ENCODE measurements at places on chromosomes 16 and 17.

DNA sequence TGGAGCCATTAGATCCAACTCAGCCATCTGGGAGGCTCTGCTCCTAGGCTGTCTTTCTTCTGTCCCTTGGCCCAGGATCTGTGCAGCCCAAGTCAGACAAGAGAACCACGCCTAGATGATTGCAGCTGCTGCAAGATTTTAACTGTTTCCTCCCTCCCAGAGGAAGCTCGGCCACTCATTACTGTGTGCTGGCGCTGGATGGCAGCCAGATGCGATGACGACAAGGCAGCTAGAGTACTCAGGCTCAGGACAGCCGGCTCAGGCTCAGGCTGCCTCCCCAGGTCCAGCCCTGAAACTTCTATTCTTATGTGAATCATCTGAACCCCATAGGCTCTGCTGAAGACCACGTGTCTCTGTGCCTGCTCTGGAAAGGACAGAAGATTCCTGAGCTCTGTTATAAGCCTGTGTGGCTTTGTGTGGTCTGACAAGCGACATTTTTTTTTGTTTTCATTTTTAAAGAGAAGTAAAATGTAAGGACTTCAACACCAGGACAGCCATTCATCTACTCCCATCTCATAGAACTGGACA is 32.1 kb upstream of the FBXW10B start:
- no peak for DNase-seq

DNA sequence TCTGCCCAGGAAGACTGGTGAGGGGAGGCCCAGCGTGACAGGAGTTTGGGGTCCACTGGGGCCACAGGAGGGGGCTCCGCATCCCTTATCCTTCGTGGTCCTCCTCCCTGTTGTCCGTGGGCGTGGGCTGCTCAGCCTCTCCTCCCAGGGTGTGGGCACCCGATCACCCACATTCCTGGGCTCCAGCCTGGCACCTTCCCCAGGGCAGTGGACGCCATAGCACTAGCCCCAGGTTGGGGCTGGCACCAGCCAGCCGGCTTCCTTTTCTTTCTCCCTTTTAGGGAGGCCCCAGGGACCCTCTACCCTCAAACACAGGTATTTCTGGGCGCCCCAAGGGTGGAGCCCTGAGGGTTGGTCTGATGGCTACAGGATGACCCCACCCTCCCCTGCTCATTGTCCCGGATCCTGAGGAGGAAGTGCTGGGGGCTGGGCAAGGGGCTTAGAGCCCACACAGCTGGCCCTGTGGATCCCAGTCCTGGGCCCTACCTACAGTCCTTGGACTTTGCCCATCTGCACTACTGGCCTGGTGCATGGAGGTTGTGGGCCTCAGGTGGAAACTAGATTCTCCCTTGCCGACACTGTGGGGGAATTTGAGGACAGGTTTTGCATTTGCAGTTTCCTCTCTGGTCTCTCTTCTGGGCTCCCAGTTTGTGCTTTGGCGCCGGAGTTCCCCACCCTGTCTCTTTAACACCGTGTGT is 1.1 kb downstream of the KIF1C start:
- DNase-seq, result no peak

- no peak for DNase-seq
These were observed 11.0 kb upstream of the HAS3 start for GRCh38 chr16:69094501-69094900.

GRCh38 chr17:47821424-47822391 is at the start of gene OSBPL7:
Gene OSBPL7 (minus strand): TSS chr17:47821794. CDS start chr17:47820278, 1,516 bp downstream.
- DNase-seq, result peak; percentile 61

- DNase-seq, result no peak
These were observed 6.1 kb downstream of the CAMKK1 start for GRCh38 chr17:3886776-3887175.

DNA sequence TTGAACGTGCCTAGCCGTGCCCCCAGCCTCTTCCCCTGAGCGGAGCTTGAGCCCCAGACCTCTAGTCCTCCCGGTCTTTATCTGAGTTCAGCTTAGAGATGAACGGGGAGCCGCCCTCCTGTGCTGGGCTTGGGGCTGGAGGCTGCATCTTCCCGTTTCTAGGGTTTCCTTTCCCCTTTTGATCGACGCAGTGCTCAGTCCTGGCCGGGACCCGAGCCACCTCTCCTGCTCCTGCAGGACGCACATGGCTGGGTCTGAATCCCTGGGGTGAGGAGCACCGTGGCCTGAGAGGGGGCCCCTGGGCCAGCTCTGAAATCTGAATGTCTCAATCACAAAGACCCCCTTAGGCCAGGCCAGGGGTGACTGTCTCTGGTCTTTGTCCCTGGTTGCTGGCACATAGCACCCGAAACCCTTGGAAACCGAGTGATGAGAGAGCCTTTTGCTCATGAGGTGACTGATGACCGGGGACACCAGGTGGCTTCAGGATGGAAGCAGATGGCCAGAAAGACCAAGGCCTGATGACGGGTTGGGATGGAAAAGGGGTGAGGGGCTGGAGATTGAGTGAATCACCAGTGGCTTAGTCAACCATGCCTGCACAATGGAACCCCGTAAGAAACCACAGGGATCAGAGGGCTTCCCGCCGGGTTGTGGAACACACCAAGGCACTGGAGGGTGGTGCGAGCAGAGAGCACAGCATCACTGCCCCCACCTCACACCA is 724 bp downstream of the GAA start:
- no peak for DNase-seq

DNA sequence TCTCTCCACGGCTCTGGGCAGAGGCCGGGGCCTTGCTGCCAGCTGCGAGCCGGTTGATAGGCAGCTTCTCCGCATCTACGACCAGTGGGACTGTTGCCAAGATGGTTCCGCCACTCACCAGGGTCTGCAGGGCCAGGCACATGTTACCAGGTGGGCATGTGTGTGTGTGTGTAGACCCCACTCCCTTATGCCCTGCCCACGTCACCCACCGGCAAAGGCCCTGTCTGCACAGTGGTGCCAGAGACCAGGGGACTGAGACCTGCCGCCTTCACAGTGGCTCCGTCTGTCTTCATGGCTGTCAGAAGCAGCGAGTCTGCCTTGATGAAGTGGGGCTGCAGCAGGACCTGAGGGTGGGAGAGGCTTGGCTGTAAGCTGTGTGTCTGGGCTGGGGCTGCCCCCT is 17.7 kb downstream of the SREBF1 start:
- DNase-seq, result no peak

GRCh38 chr16:89401641-89402445 is 88.5 kb downstream of the ANKRD11 start:
- DNase-seq, result no peak

DNA sequence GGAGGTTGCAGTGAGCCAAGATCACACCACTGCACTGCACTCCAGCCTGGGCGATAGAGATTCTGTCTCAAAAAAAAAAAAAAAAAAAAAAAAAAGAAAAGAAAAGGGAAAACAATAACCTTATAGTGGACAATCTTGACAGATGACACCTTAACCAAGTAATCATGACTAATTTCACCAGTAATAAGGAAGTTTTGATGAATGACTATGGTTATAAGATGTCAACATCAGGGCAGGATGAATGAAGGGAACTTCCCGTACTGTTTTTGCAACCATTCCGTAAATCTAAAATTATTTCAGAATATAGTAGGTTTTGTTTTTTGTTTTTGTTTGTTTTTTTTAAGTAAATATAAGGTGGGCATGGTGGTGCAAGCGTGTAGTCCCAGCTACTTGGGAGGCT is 23.0 kb downstream of the GSPT1 start:
- DNase-seq, result no peak

- no peak for DNase-seq
These were observed 2.0 kb downstream of the DNASE1L2 start for GRCh38 chr16:2238150-2238837.

DNA sequence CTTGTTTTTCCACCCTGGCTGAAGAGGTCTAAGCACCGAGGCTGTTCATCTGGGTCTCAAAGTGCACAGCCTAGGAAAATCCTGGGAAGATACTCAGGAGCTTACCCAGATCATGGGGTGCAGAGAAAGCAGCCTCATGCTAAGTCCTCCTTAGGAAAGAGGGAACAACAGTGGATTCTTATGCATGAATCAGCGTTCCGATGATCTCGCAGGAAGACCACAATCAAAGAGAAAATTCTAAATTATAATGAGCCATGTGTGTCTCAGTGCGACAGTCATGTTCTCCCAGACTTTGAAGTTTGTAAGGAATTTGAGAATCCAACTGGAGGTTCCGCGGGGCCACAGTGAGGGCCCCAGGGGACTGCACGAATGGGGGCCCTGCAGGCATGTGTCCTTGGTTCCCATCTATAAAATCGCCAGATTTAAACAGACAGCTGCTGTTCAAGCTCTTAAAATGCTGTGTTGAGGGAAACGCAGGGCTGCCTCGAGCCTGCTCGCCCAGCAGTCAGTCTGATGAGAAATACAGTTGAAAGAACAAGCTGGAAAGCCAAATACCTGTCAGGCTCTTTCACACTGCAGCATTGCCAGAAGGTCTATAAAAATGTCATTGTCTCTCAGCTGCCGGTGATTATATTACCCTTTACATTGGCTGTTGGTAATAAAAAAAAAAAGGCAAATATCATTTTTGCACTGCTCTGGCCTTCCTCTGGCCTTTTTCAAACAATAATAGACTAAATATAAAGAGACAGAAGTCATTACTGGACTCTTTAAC is 152.1 kb downstream of the PMP22 start:
- DNase-seq, result no peak

DNA sequence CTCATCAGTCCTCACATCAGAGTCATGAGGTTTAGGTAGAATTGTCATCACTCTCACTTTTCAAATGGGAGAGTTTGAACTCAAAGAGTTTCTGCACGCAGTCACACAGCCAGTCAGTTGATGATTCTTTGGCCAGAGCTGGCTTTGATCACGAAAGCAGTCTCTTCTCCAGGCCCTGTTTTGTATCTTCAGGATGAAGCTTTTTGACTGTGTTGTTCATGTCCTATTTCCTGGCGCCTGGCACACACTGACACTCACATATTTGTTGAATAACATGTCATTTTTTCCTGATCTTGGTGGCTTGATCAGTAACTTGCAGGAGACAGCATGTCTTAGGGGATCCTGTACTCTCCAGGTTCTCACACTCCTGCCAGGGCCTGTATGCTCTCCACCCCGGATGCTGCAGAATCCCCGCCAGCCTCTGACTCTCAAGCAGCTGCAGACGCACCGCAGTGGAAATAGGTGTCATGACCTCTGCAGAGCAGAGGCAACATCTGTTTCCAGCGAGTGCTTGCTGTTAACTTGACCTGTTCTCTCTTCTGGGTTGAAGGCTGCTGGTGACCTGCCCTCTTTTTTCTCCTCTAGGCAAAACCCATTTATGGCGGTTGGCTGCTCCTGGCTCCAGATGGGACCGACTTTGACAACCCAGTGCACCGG is 33.0 kb downstream of the MPRIP start:
- no peak for DNase-seq

- no peak for DNase-seq
These were observed 242.4 kb upstream of the SALL1 start for GRCh38 chr16:51393381-51394005.

GRCh38 chr16:85897382-85897781 is 1.6 kb upstream of the IRF8 start:
- DNase-seq, result no peak

DNA sequence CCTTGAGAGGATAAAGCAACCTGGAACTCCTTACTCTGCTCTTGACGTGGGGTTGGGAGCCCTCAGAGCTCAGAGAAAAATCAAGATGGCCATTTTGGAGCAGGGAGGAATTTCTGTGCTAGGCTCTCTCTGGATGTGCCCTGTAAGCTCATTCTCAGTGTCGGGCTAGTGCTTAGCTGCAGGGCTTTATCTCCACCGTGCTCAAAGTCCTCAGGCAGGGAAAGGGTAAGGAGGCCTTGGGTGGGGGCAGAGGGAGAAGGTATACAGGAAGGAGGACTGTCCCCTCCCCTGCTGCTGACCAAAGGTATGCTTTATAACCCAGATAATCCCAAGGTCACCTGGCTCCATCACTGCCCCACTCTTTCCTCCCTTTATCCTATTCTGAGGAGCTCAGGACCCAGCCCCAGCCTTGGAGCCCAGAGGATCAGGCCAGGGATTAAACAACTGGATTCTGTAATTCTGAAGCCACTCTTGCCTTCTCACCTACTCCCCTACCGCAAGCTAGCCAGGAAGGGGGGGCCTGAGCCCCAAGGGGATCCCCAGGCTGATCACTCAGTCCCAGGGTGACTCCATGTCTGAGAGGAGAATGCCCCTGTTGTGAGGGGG is 1.1 kb downstream of the DHRS11 start:
- DNase-seq, result no peak

DNA sequence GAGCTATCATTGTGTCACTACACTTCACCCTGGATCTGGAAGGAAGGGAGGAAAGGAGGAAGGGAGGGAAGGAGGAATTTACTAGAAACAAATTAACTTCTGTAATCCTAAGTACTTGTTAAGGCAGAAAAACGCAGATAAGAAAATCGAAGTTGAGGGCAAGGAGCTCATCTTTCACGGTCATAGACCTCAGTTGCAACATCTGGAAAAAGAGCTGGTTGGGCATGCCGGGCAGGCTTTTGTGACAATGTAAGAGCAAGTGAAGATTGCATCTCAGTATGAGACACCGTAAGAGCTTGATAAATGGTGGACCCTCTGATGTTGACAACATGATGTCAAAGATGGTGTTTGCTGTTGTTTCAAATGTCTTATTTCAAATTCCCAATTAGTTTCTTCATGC is 721.5 kb downstream of the MAF start:
- DNase-seq, result no peak

DNA sequence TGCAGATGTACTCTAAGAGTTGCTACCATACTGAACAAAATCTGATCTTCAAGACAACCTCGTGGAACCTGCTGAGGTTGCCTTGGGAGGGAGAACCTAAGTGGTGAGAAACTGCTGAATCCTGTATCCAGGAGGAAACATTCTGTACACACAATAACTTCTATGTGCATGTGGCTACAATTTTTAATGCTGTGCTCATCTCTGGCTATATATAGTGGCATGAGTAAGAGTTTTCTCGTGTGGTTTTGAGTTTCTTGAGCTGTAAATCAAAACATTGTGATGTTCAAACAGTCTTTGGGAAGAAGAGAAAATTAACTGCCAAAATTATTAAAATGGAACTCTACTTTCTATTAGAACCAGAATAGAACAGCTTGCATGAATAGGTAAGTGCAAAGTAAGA is 206.8 kb downstream of the CA10 start:
- DNase-seq, result no peak

- DNase-seq, result no peak
These were observed 133.1 kb upstream of the RPL38 start for GRCh38 chr17:74070374-74070773.

DNA sequence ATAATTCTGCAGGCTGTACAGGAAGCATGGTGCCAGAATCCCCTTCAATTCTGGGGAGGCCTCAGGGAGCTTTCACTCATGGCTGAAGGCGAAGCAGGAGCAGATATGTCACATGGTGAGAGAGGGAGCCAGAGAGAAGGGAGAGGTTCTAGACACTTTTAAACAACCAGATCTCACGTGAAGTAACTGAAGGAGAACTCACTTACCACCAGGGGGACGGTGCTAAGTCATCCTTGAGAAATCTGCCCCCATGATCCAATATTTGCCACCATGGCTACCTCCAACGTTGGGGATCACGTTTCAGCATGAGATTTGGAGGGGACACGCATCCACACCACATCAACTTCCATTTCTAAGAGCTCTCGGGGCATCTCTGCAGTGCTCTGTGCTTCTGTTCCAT is 37.4 kb upstream of the GNA13 start:
- no peak for DNase-seq

GRCh38 chr17:40522250-40522960 is 21.0 kb upstream of the TNS4 start:
- DNase-seq, result no peak
